Esophagus squamous epithelium (tissue), 5 donors: ENCODE measurements at places on chromosomes 2 and 18. TPM values are rescaled to one million over a fixed set of nuclear protein-coding genes. Genes with fewer than 3 reads are reported as not detected.

- DNase-seq: no peak
These were observed 557 bp upstream of the E2F6 start for GRCh38 chr2:11466307-11467128.

ZBTB7C gene
- total RNA-seq: 53.0 TPM

ANKRD30B gene
- not detected for total RNA-seq

GRCh38 chr2:157245846-157246764 is 11.4 kb upstream of the GALNT5 start:
- no peak for DNase-seq

HTR2B gene
- total RNA-seq: not detected

DNA sequence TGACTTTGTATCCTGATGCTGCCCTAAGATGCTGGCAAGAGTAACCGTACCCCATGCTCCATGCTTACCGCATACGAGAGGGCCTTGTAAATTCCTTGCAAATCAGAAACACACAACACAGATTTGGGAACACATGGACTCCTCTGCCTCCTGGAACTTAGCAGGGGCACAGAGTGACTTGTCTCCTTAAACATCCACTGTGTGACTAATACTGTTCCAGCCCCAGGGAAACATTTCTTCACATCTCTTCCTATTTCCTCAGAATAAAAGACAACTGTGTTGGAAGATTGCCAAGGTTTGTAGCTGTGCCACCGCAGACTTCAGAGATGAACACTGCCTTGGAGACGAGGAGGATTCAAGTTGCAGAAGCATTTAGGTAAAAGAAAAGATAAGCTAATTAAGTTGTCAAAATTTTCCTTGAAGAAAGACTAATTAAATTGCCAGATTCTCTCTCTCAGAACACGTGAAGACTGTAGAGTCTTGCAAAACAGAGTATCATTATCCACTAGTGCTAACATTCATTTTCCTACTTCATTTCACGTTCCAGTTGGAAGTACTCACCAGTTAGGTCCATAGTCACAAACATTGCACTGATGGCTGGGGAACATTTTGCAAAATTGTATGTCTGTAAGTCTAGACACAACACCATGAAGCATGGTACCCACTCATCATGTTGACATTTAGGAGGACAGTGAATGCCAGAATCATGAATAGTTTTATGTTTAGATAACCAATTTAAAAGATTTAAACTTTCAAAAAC is 188.8 kb downstream of the TSN start:
- no peak for DNase-seq
